Dermis lymphatic vessel endothelial cell (primary cell): ENCODE measurements at places on chromosomes 1 and 21. TPM values are rescaled to one million over a fixed set of nuclear protein-coding genes. Genes with fewer than 3 reads are reported as not detected.

Gene GRIK3
- total RNA-seq = not detected in 2 replicates

Gene BRINP3
- not detected in 2 replicates for total RNA-seq

Gene PLCH2
- total RNA-seq = 0.09 and 0.22 TPM in 2 replicates

Gene ANGPTL3
- total RNA-seq = not detected in 2 replicates

Gene RHOU
- total RNA-seq = 33.5 and 69.4 TPM in 2 replicates

Gene KDF1
- total RNA-seq = not detected in 2 replicates

Gene PRR9
- not detected in 2 replicates for total RNA-seq

Gene GJA5
- total RNA-seq = under 0.01 and 0.09 TPM in 2 replicates

Gene PDC
- not detected in 2 replicates for total RNA-seq

Gene ACBD6
- 53.2 and 67.9 TPM in 2 replicates for total RNA-seq

Gene RIMS3
- 0.43 TPM in 2 replicates for total RNA-seq

Gene GNG12
- total RNA-seq = 228 and 274 TPM in 2 replicates

Gene KIF17
- 23.4 and 24.5 TPM in 2 replicates for total RNA-seq

Gene UMODL1
- not detected in 2 replicates for total RNA-seq

Gene LRRC53
- total RNA-seq = not detected in 2 replicates

Gene SERINC2
- 6.2 and 6.5 TPM in 2 replicates for total RNA-seq

Gene PADI4
- total RNA-seq = not detected in 2 replicates

Gene BACE2
- total RNA-seq = 161 and 233 TPM in 2 replicates

Gene RGS5
- total RNA-seq = 0.54 and 0.77 TPM in 2 replicates

Gene GPR61
- total RNA-seq = 0.11 and 0.17 TPM in 2 replicates

Gene CHI3L2
- not detected in 2 replicates for total RNA-seq
